ENCODE measurements at places on chromosomes 12 and 14.

GRCh38 chr12:82414926-82415325, 56.6 kb downstream of the METTL25 start:
- DNase-seq = no peak

- DNase-seq = no peak
Measured at GRCh38 chr14:97095269-97095668, 298.1 kb downstream of the VRK1 start.

GRCh38 chr12:133217219-133217618, 18.5 kb downstream of the ANHX start:
- DNase-seq = no peak

- DNase-seq = no peak
Measured at GRCh38 chr14:85873006-85873405, 343.1 kb downstream of the FLRT2 start.

- no peak for DNase-seq
Measured at GRCh38 chr12:129258781-129259318, 405.6 kb downstream of the GLT1D1 start.

- DNase-seq = peak; percentile 6
Measured at GRCh38 chr14:73633116-73634010, 11.4 kb upstream of the DNAL1 start.

- no peak for DNase-seq
Measured at GRCh38 chr14:53847881-53848280, 108.7 kb downstream of the BMP4 start.

DNA sequence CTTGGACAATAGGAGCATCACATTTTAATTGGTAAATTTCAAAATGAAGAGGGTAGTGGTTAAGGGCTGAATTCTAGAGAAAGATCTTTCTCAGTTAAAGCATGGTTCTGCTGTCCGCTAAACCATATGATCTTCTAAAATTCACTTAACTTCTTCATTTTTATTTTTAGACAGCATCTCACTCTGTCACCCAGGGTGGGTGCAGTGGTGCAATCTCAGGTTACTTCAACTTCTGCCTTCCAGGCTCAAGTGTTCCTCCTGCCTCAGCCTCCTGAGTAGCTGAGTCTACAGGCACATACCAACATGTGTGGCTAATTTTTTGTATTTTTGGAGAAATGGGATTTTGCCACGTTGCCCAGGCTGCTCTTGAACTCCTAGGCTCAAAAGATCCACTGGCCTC, 226.7 kb upstream of the ABCD2 start:
- DNase-seq = no peak

- DNase-seq = no peak
Measured at GRCh38 chr12:20154052-20154451, 214.3 kb upstream of the PDE3A start.

DNA sequence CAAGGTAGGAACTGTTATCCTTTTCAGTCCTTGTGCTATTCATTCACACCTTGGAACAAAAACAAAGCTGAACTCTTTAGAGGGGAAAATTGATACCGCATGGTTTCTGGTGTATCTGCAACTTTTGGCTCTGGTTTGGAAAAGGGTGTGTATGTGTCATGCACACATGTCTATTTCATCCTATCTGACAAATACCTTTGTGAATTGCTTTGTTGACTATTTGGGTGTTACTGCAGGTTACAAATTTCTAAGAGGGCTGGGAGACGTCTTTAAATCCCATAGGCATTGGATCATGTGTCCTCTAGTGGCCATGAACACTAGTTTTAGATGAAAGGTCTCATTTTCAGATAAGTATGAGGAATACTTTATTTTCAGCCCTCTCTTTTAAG, 59.9 kb upstream of the IFNG-AS1 start:
- DNase-seq = no peak
